ENCODE measurements at places on chromosomes 12 and 14.

DNA sequence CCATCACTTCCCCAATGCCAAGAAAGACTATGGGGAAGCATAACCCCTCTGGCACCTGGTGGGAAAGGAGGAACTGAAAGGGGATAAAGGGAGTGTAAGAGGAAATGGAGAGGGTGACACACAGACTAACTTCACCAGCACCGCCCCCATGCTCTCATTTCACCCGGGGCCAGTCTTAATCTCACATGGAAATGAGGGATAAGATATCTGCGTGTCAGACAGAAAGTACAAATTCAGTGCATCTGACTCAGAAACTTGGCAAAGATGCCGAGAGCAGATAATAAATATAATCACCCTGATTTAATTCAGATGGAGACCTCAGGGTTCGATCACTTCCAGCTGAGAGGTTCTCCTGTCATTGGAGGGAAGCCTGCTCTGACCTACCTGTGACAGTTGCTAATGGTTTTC, 191.6 kb downstream of the DUSP6 start:
- no peak for DNase-seq

- DNase-seq: no peak
Observed at GRCh38 chr12:64154677-64155076, 67.4 kb downstream of the KICS2 start.

GRCh38 chr12:75724928-75725312, 213.5 kb upstream of the KRR1 start:
- DNase-seq: no peak

DNA sequence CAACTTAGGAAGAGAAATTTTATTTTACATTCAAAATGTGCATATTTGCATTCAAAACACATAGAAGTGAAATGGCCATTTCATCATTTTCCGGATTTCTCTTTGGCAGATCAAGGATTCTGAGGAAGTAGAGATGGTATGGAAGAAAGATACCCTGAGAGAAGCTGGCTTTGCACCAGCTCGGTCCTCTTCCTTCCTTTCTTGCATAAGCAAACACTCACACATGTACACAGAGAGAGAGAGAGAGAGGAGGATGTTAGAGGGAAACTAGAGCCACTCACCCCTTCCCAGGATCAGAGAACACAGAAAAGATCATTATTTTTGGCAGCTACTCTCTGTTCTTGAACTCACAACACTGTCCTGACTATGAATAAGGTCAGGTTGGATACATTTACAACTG, 15.6 kb upstream of the PLEKHD1 start:
- DNase-seq: no peak

GRCh38 chr14:55500219-55500701, 59.8 kb upstream of the TBPL2 start:
- no peak for DNase-seq

Measured in glutamatergic neuron (in vitro differentiated cells).